ENCODE measurements at places on chromosomes 11 and 22. TPM values are rescaled to one million over a fixed set of nuclear protein-coding genes. Genes with fewer than 3 reads are reported as not detected.

- peak; percentile 70 for DNase-seq
Observed at GRCh38 chr11:74672956-74673692, 58.1 kb downstream of the CHRDL2 start.

DNA sequence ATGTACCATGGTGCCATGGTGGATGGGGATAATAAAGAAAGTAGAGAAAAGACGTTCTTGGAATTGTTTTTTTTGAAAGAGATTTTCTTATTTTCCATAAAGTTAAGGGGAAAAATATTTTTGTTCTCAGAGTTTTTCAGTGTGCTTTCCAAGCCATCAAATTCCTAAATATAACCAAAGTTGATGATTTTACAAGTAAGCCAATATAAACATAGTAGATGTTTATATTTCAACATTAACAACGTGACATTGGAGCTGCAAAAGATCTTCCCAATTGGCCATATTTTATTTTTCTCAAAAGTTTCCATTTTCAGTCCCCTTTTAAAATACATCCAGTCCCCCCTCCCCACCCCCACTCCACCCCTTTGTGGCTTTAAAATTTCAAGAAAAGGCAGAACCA lies 80.9 kb upstream of the PICALM start:
- DNase-seq, result no peak

- no peak for DNase-seq
Observed at GRCh38 chr22:50628543-50629134, 687 bp upstream of the ARSA start.

DNA sequence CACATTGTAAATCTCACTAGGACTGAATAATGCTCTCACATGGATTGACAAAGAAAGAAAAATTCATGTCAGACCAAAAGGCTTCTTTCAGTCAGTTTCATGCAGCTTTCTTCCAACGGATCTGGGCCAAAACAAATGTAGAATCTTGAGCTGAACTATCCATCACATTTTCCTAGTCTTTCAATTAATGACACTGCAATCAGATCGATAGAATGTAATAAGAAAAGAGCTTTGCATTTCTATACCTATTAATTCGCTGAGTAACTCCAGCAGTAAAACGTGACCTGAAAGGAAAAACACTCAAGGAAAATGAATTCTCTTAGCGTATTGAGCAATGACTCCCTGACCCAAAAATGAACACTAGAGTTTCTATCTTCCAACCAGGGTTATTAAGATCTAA lies 194.8 kb upstream of the BLID start:
- DNase-seq, result no peak

- peak; percentile 61 for DNase-seq
Observed at GRCh38 chr11:60378354-60378753, at the start of gene MS4A7. Gene MS4A7 (plus strand): TSS chr11:60378532. CDS start chr11:60383142, 4,610 bp downstream.

- no peak for DNase-seq
Observed at GRCh38 chr11:86931548-86932258, 23.5 kb downstream of the FZD4 start.

DNA sequence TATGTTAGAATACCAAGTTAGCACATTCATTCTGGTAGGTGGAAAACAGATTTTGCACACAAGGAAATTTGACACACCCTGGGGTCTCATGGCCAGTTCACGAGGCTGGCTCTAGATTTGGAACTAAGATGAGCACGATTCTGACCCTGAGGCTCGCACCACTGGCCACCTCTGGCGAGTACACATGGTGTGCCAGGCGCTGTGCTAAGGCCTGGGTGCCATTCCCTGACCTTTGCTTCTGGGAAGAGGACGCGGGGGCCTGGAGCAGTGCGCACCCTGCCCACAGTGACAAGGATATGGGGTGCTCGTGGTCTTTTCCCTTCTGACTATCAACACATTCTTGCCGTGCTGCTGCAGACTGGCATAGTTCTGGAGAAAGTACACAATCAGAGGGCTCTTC lies 29.5 kb upstream of the DMC1 start:
- DNase-seq, result no peak

- no peak for DNase-seq
Observed at GRCh38 chr11:9847636-9848035, 183.8 kb downstream of the SWAP70 start.

DNA sequence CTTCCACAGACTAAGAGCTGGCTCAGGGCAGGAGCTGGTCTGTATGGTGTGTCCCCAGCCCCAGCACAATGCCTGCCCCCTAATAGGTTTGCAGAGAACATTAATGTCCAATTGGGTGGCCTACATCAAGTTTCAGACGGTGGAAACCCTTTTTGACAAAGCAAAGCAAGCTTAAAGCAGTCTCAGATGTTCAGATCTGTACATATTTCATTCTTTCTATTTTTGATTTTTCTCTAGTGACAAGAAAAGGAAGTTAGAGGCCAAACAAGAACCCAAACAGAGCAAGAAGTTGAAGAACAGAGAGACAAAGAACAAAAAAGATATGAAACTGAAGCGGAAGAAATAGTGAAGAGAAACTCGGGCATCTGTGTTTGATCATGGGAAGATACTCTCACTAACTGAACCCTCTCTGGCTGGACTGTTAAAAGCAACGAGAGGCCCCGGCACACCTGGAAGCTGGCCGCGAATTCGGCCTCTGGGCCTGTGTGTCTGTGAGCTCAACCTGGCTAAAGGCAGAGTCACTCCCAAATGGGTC lies 40.5 kb downstream of the NAT10 start:
- DNase-seq, result peak; percentile 31

GRCh38 chr22:35537232-35537631 lies 3.4 kb upstream of the RASD2 start:
- no peak for DNase-seq

DNA sequence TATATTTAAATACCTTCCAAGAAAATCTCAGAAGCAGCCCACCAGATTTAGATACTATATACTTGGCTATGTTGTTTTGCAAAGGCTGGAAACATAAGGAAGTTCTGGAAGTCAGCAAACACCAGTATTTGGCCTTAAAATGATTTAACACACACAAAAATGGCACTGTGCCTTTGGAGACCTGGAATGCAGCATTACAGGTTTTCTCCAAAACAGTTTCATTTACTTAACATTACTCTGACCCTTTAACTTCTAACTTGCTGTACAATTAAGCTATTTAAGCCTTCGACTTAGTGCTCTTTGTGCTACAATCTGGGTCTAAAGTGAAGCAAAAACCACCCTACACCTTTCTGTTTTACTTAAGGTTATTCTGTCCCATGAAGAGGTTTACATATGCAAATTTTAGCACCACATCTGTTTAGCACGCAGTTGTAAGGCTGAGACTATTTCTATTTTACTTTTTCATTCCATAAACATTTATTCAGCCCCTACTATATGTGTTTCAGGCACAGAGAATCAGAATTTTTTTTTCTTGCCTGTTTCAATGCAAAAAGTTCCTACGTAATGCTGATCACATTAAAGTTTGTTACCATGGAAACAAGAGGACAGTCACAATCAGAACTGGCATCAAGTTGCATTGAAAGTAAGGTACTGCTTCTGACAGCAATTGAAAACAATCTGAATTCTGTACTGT lies 70.3 kb downstream of the MAML2 start:
- DNase-seq, result no peak

Gene SYT12
- 0.71 TPM for total RNA-seq

Gene SLC22A12
- not detected for total RNA-seq

Gene POLA2
- total RNA-seq, result 5.5 TPM

Gene HORMAD2
- total RNA-seq, result not detected
